ENCODE measurements at places on chromosomes 6 and 20. TPM values are rescaled to one million over a fixed set of nuclear protein-coding genes. Genes with fewer than 3 reads are reported as not detected.

DNA sequence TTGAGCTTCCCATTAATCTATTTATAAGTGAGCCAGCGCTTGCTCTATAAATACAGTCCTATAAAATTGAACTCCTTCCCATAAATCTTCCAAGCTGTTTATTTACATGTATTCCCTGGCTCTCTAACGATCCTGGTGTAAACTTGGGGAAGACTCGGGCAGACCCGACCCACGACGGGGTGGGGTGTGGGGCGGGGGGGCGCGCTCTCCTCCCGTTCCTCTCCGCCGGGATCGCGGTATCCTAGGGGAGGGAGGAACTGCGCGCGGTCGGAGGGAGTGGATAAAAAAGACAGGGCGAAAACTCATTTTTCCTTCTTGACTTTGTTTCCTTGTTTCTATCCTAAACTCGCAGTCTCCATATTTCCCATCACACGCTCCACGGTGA lies 31.1 kb downstream of the TFAP2B start:
- no peak for DNase-seq

GRCh38 chr6:15653581-15653980 lies 9.2 kb downstream of the DTNBP1 start:
- DNase-seq: no peak

- DNase-seq: no peak
Observed at GRCh38 chr20:8097307-8097706, 34.8 kb upstream of the PLCB1 start.

DNA sequence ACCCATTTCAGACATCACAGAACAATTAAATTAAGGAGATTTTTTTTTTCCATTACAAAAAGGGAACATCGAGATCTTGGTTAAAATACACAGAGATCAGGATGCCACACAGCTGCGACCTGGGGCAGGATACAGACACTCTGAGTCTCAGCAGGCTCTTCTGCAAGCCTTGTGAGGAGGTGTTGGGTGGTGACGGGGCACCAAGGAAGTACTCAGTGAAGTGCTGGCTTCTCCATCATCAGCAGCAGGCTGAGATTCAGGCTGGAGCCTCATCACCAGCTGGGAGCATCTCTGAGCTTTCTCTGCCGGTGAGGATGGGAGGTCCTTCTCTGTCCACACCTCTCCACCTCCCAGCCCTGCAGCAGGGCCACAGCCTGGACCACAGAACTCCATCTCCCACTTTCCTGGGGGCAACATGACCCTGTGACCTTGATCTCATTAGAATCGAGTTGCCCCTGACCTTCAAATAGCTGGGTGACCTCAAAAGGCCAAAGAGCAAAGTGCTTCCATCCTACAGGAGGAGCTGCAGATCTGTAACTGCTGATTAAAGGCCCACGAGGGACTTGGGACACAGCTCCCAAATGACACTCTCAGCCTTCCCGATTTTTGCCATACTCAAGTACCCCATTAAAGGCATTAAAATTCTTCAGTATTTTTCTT lies 16.0 kb downstream of the PMEPA1 start:
- DNase-seq: no peak

- no peak for DNase-seq
Observed at GRCh38 chr20:34988191-34988540, 32.5 kb downstream of the MYH7B start.

DNA sequence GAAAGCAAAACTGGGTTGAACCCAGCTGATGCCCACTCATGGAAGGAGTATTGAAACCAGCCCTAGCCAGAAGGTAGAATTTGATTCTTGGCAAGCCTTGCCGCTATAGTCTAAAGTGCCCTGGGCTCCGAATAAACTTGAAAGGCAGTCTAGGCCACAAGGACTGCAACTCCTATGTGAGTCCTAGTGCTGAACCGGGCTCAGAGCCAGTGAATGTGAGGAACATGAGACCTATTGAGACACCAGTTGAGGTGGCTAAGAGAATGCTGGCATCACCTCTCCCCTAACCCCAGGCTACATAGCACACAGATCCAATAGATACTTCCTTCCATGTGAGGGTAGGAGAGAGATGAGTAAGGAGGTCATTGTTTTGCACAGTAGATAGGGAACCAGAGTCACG lies 3.5 kb upstream of the DEFB110 start:
- no peak for DNase-seq

DNA sequence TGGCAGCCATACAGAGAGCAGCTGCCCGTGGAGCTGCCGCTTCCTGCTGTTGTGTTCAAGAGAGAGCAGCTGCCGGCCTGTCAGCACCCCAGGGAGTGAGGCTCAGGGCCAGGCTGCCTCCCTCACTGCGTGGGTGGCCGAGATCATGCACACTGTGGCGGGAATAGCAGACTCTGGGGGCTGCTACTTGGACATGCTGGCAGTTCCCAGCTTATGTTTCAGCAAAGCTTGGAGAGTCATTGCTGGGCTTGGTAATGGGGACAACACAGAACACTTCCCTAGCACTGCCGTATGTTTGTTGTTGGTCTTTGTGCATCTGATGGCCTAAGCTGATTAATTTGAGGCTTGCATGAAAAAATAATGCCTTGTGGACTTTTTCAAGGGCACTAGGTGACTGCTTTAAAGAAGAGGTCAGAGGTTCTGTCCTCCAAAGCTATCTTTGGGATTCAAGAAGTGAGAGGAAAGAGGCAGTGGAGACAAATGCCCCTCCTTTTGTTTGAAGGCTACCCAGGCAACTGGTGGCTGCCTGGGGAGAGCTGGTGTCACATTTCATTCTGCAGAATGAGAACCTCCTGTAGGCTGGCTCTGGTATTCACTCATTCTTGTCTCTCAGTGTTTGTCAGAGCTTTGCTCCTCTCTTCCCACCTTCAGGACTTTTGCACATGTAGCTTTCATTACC lies 18.8 kb downstream of the MRAP2 start:
- peak; percentile 23 for DNase-seq

DNA sequence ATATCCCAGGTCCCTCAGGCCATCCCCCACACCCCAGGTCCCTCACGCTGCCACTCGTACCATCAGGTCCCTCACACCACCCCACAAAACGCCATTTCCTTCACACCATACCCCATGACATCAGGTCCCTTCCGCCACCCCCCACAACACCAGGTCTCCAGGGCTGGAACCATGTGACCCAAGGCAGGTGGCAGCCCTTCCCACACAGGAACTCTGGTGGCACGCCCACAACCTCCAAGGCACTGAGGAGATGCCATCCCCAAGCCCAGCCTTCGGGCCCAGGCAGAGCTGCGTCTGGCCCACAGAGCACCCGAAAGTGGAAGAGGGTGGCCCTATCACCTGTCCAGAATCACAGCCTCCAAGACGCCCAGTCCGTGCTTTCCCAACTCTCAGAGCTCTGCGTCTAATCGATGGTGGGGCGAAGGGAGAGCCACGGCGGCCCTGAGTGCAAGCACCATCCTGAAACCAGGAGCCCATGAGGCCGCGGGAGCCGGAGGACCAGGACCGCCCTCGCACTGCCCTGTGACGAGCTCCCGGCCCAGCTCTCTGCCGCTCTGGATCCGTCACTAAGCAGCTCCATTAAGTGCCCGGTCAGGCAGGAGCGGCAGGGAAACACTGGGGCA lies 12.7 kb downstream of the TAF4 start:
- DNase-seq: peak; percentile 40

DNA sequence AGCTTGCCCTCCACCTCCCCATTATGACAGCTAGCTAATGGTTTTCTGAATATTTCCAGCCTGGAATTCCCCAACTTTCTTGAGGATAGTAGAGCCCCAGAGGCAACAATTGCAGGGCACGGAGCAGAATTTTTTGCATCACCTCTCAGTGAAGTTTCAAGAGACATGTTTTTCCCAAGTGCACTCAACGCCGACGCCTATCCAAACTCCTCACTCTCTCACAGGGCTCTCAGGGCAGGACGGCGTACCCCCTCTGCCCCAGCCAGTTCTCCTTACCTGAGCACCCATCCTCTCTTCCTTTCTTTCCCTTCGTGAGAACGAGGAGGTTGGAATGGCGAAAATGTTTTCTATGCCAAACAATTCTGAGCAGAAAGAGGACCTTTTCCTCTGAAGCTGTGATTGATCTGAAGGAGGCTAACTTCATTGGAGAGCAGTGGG lies 83.1 kb upstream of the FOXQ1 start:
- DNase-seq: no peak

GRCh38 chr6:47004463-47004862 lies 37.7 kb downstream of the ADGRF1 start:
- no peak for DNase-seq

DNA sequence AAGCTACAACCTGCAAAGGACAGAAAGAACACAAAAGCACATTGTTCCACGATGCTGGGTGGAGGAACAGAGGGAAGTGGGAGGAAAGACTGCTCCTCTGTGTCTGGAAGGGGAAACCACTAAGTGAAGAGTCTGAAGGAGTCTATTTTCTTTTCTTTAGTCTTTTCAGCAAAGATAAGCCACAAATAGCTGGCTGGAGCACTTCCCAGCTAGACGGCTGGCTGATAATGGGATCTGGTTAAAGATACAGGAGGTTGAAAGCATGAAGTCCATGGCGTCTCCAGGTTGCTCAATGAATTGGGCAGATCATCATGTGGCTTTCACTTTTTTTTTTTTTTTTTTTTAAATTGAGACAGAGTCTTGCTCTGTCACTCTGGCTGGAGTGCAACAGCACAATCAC lies 154.0 kb upstream of the KCNG1 start:
- DNase-seq: no peak

- no peak for DNase-seq
Observed at GRCh38 chr6:55448451-55448850, 121.2 kb downstream of the GFRAL start.

Gene B3GALT4
- 8.2 TPM for total RNA-seq

Gene ETV7
- total RNA-seq: 0.98 TPM

Gene AVP
- not detected for total RNA-seq

Gene CHRNA4
- not detected for total RNA-seq

Gene PSMF1
- total RNA-seq: 71.7 TPM

Gene CST5
- not detected for total RNA-seq

Gene FNDC1
- total RNA-seq: 10.1 TPM
